CD4-positive, alpha-beta T cell treated with Interleukin-2 at 100 ng/mL for 4 hours (primary cell): ENCODE measurements at places on chromosomes 6 and 20.

DNA sequence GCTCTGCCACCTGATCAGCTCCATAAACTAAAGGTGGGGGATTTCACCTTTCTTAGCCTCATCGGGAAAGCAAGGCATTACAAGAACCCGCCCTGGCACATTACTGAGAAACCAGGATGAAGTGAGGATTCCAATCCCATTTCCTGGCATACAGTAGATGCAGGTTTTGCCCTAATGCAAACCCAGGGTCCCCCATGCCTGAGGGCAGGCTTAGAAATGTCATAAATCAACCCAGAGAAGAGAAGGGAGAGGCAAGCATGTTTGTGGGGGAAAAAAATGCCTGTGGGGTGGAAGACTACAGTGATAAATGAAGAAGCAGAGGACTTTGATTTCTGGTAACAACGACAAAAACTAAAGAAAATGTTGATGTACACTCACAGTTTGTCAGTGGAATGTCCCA, 18.0 kb upstream of the PMEPA1 start:
- no peak for DNase-seq

DNA sequence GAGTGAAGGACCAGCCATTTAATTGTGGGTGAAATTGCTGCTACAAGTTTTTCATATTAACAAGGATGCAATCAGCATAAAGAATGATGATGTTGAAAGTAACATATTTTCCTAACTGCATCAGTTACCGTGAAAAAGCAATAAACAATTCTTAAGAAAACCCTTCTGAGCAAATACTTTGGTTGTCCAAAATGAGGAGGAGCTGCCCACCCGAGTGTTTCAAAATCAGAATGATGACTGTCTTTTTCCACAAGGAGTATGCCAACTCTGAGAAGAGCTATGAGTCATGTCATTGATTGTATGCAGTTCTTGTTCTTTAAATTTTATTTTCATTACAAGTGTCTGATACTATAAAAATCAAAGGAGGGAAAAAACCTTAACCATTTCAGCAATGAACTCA, 470.5 kb downstream of the COL12A1 start:
- DNase-seq: no peak

DNA sequence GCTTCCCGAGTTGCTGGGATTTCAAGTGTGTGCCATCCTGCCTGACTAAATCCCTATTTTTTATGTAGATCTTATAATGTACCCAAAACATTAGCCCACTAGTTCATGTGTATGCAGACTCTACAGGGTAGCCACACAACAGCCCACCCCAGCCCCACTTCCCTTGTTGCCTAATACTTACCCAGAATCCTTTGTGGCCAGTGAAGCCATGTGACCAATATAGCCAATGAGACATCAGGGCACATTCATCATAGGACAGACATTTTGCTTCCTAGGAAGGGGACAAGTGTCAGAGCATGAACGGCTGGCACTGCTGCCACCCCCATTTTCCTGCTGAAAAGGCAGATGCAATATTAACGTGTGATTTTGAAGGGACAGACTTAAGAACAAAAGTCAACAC, 36.0 kb upstream of the TCP11 start:
- no peak for DNase-seq

- no peak for DNase-seq
Observed at GRCh38 chr20:23634044-23634801, 3.5 kb downstream of the CST3 start.

GRCh38 chr20:34701405-34702085, 2.6 kb upstream of the TP53INP2 start:
- no peak for DNase-seq

DNA sequence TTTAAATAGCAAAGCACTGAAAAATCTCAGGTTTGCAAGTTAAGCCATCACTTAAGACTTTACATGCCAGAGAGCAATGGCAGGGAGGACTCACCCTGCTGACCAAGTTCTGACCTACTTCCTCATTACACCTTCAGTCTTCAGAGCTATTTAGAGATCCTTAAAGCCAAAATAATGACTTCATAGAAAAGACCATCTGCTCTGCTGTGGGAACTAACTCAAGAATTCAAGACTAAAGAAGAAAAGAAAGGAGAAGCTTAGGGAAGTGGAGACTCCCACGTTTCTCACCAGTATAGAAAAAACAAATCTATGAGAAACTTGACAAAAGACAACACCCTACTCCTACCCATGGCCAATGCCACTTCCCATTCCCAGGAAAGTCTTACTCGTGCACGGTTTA, 28.6 kb downstream of the XPO5 start:
- DNase-seq: no peak
